ENCODE measurements at places on chromosomes 7 and 10.

- no peak for DNase-seq
Measured at GRCh38 chr10:52276986-52277385, 37.1 kb upstream of the DKK1 start.

GRCh38 chr10:112296908-112297331, 13.7 kb downstream of the TECTB start:
- DNase-seq = no peak

GRCh38 chr7:13414661-13415107, 574.8 kb downstream of the ETV1 start:
- no peak for DNase-seq

DNA sequence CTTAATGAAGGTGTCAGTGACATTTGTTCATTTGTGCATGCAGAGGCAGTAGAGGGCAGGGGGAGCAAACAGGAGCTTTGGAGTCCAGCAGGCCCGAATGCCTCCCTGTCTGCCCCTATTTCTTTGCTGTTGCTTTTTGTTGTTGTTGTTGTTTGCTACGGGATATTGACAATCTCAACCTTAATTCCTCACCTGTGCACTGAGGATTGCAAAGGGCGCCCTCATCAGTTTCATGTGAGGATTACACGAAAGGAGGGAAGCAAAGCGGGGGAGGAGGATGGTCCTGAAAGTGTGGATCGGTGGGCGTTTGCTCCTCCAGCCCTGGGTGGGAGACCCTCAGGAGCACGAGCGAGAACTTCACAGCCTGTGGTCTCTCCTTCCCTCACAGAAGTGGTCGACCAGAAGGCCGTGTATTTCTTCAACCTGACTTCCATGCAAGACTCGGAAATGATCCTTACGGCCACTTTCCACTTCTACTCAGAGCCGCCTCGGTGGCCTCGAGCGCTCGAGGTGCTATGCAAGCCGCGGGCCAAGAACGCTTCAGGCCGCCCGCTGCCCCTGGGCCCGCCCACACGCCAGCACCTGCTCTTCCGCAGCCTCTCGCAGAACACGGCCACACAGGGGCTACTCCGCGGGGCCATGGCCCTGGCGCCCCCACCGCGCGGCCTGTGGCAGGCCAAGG, 9.6 kb downstream of the GDF10 start:
- no peak for DNase-seq

- DNase-seq = no peak
Measured at GRCh38 chr10:70509757-70510147, 31.2 kb downstream of the PALD1 start.

DNA sequence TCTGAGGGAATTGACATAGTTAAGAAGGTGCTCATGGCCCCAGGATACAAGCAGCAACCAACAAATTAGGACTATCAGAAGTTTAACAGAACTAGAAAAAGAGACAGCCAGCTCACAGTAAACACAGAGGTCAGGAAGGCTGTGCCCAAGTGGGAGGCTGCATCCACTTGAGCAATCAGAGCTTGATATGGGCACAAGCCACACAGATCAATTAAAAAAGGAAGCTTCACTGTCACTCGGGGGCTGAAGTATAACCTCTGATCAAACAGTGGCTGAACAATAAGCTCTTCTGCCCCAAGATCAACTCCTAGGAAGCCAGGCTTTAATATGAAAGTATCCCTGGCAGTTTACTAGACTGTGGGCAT, 40.0 kb downstream of the ZNF438 start:
- DNase-seq = no peak

DNA sequence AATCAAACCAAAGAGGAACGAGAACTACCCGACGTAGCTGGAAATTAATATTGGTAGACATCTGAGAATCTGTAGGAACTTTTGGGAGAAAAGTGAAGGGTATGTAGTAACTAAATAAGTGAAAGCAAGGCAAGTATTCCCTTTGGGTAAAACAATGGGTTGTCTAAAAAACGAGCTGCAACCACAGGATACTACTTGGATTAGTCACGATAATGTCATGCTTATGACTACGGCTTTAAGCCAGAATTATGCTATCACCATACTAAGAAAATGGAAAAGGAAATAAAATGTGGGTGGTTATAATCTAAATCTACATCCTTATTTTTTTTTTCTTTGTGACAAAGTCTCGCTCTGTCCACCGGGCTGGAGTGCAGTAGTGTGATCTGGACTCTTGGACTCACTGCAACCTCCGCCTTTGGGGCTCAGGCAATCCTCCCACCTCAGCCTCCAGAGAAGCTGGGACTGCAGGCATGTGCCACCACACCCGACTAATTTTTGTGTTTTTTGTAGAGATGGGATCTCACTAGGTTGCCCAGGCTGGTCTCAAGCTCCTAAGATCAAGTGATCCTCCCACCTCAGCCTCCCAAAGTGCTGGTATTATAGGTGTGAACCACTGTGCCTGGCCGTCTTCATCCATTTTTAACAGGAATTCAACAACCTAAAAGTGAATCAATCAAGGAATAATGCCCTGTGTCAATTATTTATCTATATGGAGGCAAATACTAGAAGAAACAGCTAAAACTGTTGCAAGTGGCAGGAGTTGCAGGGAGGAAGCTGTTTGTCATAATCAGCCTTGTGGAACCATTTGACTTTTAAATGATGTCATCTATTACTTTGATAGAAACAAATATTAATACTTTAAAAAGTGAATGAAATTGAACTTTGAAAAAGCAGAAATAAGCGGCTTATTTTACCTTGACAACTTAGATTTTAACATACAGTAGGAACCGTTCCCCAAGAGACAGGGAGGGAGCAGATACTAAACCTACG, 189.3 kb downstream of the PRPF18 start:
- no peak for DNase-seq

DNA sequence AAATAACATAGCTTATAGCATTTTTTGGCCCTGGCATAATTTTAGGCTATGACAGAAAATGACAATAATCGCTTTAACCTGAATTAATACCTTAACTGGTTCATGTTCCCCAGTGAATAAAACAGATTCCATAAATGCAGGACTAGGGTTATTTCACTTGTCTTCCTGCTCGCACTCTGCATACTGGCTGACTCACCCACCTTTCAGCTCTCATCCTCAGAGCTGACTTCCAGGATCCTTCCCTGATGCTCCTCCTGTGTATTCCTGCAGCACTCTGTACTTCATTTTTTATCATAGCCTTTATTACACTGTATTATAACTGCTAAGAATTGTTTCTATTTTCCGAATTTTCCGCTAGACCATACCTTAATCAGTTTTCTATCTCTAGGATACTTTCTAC, 123.7 kb downstream of the AVL9 start:
- DNase-seq = no peak

- DNase-seq = no peak
Measured at GRCh38 chr10:28312572-28312971, 9.7 kb upstream of the MPP7 start.

DNA sequence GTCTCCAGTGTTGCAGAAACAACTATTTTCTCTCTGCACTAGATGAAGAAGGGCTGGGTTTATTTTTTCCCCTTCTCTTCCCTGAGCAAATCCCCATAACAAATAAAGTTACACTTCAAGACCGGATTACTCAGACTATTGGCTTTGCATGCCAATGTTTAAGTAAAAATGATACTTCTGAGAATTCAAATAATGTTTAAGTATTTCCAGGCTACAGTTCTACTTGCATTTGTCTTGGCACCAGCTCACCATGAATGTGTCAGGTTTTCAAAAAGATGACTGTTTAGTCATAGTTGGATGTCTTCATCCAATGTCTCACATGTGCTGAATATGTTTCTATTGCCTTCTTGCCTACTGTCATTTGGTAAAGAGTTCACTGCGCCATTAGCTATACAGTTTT, 912.6 kb downstream of the GATA3 start:
- DNase-seq = no peak

- DNase-seq = no peak
Measured at GRCh38 chr10:29202386-29202940, 86.4 kb upstream of the LYZL1 start.

GRCh38 chr10:43220657-43221418, 46.0 kb downstream of the RASGEF1A start:
- DNase-seq = no peak

DNA sequence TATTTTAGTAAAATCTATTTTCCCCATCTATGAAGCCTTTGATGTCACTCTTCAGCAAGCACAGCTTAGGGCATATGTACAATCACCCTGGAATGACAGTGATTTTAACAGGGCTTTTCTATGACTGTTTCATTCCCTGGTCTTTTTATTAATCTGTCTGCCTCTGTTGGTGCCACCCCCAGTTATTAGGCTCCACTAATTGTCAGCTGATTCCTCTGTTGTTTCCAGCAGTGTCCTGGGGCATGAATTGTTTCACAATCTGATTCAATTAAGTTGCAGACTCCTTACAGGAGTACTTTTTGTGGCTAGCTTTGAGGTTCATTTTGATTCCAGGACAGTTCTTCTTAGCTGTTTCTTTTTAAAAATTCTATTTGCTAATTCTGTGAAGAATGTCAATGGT, 38.6 kb downstream of the MYO3A start:
- no peak for DNase-seq

GRCh38 chr10:100775386-100775785, 30.0 kb downstream of the PAX2 start:
- no peak for DNase-seq

DNA sequence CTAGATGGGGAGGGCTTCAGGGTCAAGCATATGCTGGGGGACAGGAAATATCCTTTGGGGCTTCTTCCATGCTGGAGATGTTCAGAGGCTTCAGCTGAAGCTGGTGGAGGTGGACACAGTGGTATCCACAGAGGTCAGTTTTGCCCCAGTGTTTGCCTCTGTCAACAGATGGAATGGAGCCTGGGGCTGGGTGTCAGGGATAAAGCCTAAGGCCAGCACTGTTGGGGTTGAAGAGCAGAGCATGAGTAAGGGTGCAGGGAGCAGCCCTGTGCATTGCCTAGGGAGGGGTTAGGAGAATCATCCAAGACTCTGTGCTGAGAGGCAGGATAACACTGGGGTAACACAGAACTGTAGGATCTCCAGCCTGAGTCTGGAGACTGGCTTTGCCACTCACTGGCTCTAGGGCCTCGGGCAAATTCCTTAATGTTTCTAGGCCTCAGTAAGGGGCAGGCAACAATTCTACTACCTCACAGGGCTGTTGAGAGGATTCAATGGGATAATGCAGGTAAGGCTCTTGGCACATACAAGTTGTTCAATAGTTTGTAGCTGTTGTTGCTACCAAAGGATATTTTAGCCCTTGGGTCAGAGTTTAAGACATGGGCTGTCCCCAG, 21.8 kb upstream of the MYL7 start:
- no peak for DNase-seq

GRCh38 chr10:103911021-103911459, 6.9 kb downstream of the STN1 start:
- peak; percentile 85 for DNase-seq

- no peak for DNase-seq
Measured at GRCh38 chr7:100854146-100854895, 1.8 kb downstream of the SLC12A9 start.
